ENCODE measurements at places on chromosomes 11 and 22.

- DNase-seq, result no peak
Measured at GRCh38 chr22:19691721-19692341, 22.5 kb upstream of the SEPTIN5 start.

DNA sequence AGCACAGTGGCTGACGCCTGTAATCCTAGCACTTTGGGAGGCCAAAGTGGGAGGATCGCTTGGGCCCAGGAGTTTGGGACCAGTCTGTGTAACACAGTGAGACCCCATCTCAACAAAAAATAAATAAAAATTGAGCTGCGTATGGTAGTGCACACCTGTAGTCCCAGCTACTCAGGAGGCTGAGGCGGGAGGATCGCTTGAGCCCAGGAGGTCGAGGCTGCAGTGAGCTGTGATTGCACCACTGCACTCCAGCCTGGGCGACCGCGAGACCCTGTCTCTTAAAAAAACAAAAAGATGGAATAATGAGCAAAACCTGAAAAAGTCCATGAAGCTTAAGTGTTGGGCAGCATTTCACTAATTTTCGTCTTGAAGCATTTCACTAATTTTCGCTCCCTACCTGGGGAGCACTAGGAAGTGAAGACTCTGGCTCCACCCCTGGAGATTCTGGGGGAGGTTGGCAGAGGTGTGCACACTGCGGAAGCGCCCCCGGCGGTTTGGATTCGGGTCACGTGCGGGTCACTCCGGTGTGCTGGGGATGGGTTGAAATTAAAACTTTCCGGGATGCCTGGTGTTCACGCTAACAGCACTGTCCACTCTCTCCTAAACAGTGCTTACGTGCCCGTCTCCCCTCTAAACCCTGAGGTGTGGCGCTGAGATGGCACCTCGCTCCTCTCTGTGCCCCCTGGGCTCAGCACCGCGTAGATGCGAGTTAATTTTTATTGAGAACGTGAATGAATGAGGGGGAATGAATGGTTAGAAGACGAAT, 906 bp upstream of the NAA40 start:
- peak; percentile 31 for DNase-seq

DNA sequence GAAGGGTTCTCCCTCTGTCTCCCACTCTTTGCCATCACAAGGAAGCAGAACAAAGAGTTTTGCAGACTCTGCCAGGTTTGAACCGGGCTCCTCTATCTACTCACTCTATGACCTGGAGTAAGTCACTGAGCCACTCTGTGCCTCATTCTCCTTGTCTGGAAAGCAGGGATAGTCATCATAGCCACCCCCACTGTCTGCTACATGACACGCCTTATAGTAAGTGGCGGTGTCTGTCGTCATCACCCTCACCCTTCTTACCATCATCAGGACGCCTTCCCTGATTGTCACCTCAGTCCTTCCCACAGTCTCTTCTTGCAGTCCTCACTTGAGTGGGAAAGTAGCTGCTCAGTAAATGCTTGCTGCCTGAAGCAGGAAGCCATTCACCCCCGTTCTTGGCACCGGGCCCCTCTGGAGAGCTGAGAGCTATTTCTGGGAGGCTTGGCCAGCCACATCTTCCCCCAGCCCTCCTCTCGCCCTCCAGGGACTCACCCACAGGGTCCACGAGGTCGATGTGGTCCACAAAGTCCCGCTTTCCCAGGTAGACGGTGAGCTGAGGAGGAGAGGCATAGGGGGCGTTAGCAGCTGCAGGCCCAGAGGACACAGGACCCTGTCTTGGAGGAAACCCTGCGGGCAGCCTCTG, 46.4 kb downstream of the TPBGL start:
- no peak for DNase-seq

DNA sequence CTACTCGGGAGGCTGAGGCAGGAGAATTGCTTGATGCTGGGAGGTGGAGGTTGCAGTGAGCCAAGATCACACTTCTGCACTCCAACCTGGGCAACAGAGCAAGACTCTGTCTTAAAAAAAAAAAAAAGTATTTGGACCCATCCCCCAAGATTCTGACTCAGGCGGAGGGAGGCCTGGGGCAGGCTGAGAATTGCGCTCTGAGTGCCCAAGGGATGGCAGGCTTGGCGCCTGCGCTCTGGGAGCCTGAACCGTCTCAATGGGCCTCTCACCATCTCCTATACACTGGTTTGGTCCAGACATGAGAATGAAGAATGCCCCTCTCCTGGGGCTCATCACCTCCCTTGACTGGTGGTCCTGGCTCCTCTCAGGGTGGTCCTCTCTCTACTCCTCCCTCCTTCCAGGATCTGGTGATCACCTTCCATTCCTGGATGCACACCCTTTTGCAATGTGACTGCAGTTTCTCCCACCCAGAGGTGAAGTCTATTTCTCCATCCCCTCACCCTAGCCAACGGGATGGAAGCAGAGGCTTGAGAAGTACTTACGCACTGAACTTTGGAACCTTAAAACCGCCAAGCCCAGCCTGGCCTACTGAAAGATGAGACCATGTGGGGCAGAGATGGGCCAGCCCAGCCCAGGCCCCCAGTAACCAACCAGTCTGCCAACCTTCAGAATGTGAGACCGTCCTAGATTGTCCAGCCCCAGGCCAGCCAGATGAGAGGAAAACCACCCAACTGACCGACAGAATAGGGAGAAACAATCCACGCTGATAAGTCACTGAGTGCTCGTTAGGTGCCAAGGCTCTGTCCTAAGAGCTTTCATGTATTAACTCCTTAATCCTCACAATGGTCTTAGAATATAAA, 4.9 kb downstream of the POLR3H start:
- DNase-seq, result no peak

- no peak for DNase-seq
Measured at GRCh38 chr22:37180531-37181231, 7.4 kb downstream of the C1QTNF6 start.

DNA sequence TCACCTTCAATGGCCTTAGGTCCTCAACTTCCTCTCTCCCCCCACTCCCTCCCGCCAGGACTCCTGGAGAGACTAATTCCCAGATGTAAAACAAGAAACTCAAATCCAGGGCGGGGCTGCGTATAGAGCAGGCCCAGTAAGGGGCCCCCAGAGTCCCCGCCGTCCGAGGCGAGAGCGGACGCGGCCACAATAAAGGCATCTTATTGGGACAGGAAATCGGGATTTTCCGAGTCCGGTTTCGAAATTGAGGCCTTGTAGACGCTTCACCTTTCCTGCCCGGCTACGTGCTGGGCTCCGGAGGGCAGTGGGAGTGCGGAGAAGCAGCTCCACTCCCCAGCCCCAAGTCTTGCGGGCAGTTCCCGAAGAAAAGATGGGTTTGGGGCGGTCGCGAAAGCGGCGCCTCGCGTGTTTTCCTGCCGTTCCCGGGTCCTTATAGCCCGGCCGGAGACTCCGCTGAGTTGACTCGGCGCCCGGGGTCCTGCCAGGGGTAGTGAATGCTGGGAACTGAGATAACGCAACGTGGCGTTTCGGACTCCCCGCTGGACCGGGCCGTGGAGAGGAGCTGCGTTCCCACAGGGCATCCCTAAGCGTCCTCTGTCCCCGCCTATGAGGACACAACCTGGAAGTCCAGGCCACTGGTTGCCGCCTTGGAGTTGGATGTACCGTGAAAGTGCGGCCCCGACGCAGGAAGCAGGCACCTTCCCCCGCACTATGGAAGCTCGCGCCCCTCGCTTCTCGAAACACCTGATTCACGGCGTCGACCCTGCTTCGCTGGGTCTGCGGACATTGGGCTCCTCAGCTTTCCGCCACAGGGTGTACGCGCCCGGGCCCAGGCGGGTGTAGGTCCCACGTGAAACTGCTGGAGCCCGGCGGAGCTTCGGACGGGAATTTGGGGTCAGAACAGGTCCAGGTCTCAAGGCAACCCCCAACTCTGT, 4.8 kb upstream of the CHRM1 start:
- no peak for DNase-seq

DNA sequence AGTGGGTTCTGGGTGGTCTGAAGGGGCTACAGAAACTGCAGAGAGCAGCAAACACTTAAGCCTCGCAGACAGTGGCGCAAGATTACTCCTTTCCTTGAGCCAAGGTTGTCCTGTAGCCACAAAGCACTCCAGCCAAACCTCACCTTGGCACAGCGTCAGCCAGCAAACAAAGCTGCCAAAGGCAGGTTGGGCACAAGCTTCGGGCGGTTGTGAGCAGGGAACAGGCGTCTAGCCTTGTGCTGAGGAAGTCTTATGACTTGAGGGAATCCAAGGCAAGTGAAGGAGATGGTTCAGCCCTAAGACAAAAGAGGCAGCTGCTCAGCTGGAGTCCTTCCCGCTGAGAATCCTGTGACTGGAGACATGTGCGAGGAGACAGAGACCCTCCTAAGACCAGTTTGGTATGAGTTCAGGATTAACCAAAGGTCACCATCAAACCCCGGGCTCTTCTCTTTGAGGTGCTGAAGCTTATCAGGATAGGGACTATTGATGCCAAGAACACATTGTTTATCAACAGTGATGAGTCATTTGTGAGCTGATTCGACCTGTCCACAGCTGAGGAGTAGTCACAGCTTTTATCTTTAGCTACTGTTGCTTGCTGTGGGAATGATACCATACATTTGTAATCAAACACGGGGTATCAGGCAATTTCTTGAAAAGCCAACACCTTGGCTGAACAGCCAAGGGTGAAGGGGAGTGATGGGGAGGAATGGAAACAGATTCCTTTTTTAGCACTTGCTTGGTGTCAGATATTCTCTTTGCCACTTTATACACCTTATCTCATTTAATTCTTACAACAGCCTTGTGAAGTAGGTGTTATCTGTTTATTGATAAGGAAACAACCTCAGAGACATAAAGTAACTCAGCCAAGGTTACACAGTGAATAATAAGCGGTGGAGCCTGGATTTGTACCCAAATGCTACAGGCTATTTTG, 4.6 kb downstream of the ADM start:
- DNase-seq, result no peak

Data from activated CD4-positive, alpha-beta T cell treated with anti-CD3 and anti-CD28 coated beads for 48 hours (primary cell).